T follicular helper cell (primary cell): ENCODE measurements at places on chromosomes 12 and 14.

GRCh38 chr14:51657762-51658161 is 6.1 kb downstream of the FRMD6 start:
- DNase-seq: no peak

- DNase-seq: no peak
Observed at GRCh38 chr12:10715491-10715890, 7.6 kb downstream of the YBX3 start.

DNA sequence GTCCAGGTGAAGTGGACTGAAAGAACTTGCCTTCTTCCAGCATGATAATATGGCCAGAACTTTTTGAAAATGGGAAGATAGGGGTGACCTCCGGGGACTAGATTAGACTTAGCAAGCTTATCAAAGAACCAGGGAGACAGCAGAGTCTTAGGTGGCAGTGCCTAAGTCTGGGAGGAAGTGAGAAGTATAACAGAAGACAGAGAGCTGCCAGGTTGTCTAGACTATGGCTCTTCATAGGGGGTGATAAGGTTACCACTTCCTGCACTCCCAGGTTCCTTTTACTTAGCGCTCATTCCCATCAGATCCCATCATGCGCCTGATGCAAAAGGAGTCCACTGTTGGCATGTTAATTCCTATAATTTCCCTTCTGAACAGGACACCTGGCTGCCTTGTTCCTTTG is 69.9 kb downstream of the PLXNC1 start:
- no peak for DNase-seq

DNA sequence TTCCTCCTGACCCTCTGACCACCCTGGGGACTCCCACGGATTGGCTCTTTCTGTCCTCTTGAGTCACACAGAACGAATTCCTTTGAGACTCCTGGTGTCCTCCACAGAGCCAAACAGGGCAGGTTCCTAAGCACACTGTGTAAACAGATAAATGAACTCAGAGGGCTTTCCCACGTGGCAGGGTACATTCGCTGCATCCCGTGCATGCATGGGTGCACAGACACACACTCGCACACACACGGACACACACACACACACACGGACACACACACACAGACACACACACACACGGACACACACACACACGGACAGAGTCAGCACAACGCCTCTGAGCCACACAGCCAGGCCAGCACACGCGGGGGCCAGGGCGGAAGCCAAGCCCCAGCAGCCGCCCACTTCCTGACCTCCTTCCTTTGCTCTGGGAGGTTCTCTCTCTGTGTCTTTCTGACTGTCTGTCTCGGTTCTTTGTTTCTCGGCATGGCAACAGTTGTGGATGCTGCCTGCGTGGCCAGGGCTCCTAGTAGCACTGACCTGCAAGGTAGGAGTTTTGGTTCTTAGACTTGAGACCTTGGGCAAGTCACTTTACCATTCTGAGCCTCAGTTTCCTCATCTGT is 706 bp downstream of the CRACR2A start:
- peak; percentile 31 for DNase-seq

DNA sequence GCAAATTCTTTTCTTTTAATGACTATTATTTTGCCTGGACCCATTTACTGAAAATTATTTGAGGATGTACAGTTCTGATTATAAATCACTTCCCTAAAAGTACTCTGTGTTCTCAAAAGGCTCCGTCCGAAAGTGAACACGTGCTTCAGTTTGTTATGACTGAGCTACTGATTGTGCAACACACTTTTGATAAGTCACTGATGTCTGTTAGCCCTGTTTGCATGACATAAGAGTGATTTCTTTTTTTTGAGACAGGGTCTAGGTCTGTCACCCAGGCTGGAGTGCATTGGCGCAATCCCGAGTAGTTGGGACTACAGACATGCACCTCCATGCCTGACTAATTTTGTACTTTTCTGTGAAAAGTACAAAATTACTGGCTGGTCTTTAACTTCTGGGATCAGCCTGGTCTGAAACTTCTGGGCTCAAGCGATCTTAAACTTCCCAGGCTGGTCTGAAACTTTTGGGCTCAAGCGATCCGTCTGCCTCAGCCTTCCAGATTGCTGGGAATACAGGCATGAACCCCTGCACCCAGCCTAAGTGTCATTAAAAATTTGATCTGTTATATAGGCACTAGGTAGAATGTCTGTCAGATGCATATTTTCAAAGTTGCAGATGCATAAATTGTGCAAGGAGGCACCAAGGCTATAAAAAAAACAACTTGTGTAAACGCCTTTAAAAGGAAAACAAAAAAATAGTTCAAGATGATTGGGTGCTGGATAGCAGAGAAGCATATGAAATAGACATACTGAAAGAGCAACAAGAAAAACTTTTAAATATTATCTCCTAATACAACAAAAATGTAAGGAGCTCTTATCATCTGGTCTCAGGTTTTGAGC is 111.5 kb downstream of the SRGAP1 start:
- no peak for DNase-seq

GRCh38 chr14:73759183-73759713 is 45.1 kb upstream of the PNMA1 start:
- DNase-seq: peak; percentile 39

DNA sequence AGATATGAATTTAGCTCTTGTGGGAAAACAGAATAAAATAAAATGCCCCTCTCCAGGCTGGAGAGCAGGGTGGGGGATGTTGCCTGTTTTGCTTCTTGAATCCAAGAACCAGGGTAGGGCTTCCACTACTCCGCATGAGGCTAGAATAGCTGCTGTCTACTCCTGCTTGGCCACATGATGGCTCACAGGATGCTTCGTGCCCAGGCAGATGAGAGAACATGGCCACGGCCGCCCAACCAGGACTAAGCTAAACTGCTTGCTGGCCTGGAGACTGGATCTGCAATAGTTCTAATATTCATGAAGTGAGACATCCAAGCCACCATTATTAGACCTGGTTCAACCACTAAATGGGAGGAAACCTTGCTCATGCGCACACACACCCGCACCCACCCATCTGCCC is 122.2 kb upstream of the METAP2 start:
- DNase-seq: no peak

DNA sequence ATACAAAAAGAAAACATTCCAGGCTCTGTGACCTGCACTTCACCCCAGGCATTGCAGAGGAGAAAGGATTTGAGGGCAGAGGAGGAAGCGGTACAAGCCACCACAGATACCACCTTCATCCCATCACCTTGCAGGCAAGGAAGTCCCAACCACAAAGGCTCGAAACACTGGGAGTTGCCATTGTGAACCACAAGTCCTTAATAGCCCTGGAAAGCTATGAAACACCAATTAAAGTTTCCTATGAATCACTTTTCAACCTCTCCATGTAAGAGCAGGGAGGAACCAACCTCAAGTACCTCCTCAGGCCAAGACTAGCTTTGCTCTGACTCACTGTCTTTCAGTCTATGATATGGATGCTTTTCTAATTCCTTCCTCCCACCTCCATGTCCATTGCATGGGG is 27.0 kb downstream of the MAP3K9 start:
- no peak for DNase-seq

DNA sequence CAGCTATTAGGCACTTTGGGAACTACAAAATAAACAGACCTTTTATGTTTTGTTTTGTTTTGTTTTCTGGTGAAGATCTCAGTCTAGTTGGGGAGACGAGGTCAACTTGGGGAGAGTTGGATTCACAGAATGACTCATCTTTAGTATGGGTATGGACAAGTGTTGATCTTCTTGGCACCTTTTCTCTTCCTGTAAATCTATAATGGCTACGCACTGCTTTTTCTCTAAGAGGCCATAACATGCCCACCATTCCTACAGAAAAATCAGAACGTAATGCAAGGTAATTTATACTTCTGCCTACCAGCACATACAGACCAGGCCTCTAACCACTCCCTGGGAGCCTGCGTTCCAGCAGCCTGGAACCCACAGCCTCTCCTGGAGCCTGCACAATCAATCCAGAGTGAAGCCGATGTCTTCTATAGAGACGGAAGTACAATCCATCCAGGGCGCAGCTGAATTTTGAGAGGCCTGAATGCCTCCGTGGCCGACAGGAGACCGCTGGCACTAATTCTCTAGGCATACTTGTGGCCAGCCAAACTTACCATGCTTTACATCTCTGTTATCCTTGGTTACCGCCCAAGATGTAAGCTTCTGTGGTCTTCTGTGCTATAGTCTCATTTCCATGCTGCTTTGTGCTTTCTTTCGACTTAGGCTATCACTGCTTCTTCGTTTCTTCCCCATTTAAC is 717 bp downstream of the PPHLN1 start:
- DNase-seq: no peak

- no peak for DNase-seq
Observed at GRCh38 chr14:52080808-52081755, 12.2 kb upstream of the NID2 start.

DNA sequence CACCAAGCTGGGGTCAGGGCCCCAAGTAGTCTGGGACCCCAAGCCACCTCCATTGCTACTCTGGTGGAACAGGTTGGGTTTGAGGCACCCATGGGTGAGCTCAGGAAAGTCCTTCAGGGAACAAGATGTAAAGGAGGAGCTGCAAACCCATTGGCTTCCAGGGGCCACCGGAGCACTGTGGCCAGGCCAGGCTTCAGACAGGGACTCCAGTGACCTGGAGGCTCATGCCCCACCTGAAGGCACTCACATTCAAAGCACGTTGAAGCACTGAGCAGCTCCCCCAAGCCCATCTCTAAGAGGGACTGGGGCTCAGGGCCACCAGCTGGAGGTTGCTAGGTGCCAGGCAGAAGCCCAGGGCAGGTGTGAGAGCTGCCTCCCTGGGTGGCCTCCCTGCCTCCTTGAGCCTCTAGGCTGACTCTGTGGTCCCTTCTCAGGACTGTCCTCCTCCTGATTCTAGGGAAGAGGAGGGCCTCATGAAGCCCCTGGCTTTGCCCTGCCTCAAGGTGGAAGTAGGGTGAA is 49.1 kb downstream of the FAM222A start:
- DNase-seq: no peak

GRCh38 chr14:51401756-51402155 is 161.7 kb downstream of the TMX1 start:
- DNase-seq: no peak

DNA sequence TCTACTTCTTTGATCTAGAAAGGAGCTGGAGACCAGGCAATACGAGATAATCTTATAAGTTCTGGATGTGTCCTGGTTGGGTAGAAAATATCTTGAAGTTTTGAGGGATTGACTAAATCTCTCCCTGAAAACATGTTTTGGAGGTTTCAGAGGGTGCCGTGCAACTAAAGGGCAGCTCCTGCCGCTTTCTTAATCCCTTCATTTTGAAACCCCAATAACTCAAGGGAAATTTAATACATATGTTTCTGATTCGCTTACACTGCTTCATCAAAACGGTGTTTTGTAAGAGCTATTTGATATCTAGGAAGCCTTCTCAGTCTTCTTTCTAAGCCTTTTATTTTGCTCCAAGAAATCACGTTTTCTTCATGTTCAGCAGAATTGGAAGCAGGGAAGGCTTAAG is 129.0 kb downstream of the ASCL1 start:
- no peak for DNase-seq

DNA sequence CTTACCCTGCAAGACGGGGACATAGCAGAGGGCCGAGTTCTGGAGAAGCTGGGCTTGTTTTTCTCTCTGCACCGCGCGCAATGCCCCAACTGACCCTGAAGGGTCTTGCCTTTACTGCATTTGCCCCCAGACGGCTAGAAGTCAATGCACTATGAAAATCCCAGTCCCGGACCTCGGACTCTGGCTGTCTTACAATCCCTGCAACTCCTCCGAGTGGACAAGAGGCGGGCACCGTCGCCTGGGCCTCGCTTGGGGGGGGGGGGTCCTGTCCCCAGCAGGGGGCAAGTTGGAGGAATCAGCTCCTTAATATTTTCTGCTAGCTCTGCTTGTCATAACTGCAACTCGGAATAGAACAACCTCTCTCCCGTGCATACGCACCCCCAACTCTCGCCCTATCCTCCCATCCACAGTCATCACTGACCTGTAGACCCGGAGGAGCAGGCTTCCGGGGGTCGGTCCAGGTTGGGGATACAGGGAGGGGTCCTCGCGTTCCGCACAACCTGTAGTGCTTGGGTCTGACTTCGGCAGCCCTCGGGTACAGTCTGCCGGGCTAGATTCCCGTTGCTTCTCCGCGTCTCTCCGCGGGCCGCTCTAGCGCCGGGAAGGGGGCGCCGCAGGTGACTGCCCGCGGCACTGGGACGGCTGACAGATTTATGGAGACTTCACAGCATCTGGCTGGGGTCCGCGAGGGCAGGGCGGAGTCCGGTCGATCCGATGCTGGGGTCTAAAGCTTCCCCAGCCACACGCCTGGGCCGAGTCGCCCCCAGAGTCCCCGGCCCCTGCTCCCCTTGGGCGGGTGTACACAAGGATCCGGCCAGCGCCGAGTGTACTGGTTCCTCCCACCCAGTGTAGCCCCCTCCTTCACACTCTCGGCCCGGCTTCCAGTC is 3.3 kb upstream of the PAX9 start:
- DNase-seq: no peak

DNA sequence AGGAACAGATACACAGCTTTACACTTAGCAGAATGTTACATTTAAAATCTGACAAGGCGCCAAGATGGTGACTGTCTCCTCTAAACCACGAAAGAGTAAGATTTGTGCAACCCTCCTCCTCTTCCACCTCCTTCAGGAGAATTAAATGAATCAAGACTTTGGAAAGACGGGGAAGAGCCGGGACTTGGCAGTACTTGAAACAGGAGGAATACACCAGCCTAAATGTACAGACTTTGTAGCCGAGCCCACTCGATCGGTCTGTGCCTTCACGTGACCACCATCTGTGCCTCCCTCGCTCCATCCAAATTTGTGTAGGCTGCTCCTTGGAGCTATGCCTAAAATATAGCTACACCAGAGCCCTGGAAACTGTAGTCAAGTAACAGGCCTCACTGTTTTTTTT is 38.3 kb downstream of the SSPN start:
- no peak for DNase-seq

DNA sequence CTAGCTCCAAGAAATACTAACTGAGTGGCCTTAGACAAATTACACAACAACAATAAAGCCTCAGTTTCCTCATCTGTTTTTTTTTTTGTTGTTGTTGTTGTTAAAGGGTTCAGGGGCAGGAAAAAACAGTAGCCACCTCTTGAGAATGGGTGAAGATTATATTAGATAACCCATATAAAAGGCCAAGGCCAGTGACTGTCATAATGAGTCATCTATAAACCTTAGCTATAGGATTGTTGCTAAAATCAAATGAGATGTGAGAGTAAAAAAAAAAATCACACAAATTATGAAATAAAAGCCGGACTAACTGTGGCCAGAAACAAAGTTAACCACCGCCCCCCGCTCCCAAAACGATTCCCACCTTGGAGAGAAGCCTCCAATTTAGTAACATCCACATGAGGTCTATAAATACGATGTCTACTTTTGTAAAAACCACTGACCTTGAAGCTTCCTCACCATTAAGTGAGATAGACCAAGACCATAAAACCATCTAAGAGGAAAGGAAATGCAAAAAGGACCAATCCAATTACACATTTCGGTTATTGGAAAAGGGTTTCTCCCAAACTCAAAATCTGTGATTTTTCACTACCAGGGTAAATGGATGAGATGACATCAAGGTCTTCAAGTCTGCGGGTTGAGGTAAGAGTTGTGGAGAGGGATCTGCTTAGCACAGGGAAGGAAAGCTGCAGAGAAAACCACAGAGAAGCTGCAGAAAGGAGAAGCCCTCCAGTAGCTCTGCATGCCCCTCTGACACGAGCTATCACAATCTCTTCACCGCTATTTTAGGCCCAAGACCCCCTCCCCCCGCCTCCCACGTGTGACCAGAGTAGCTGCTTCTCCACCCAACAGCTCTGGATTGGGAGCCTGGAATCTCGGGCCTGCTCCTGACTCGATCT is 1.0 kb downstream of the NAA25 start:
- DNase-seq: no peak
